ENCODE measurements at places on chromosomes 2 and 18. TPM values are rescaled to one million over a fixed set of nuclear protein-coding genes. Genes with fewer than 3 reads are reported as not detected.

The QPCT gene
- 2.2 TPM for total RNA-seq

The SP110 gene
- total RNA-seq, result 6.7 TPM

The COL6A3 gene
- total RNA-seq, result 1,351 TPM

The DSG2 gene
- 8.9 TPM for total RNA-seq

The LHCGR gene
- not detected for total RNA-seq

The HJURP gene
- total RNA-seq, result 1.2 TPM

The RAB3GAP1 gene
- 56.1 TPM for total RNA-seq

The IL1F10 gene
- not detected for total RNA-seq

The ANO7 gene
- 0.12 TPM for total RNA-seq

The CPO gene
- total RNA-seq, result 0.47 TPM

The RAB17 gene
- 0.45 TPM for total RNA-seq

The LYPD6B gene
- total RNA-seq, result not detected

The GREB1 gene
- total RNA-seq, result 2.1 TPM

The DNAJC5G gene
- total RNA-seq, result not detected

The SH3RF3 gene
- total RNA-seq, result 2.0 TPM

The PRKAG3 gene
- 4.1 TPM for total RNA-seq

The HOXD3 gene
- not detected for total RNA-seq

The MOCOS gene
- 4.7 TPM for total RNA-seq
